ENCODE measurements at places on chromosomes 2 and 18.

GRCh38 chr2:127012868-127013267 lies 94.1 kb downstream of the BIN1 start:
- DNase-seq, result no peak

- no peak for DNase-seq
Observed at GRCh38 chr2:158928965-158929364, 39.5 kb upstream of the TANC1 start.

GRCh38 chr2:178005756-178006155 lies 66.8 kb downstream of the PDE11A start:
- no peak for DNase-seq

DNA sequence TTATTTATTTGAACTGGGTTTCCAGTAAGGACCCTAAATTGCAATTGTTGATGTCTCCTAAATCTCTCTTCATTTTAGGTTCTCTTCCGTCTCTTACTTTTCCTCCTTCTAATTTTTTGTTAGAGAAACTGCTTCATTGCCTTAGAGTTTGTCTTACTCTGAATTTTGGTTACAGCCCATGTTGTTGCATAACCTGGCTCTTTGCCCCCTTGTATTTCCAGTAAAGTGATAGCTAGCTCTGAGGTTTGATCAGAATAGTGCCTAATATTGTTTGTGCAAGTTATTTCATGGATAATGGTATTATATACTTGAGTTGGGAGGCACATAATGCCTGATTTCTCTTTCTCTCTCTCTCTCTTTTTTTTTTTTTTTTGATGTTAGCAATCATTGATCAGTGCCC lies 71.8 kb downstream of the MGAT5 start:
- no peak for DNase-seq

DNA sequence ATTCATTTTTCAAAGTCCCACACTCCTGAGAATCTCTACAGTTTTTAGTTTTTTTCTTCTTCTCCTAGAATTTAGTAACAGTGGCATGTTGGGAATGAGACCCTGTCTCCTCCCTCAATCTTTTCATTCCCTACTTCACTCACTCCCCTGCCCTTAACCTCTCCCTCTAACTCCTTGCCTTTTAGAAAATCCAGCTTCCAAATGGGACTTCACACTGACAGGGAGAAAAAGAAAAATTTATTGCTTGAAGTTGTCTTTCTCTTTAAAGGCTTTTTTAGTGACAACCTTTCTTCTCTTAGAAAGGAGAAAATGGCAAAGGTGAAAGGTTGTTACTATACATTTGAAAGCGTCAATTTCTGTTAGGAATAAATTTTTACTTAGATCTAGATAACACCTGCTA lies 359.2 kb downstream of the CDH7 start:
- DNase-seq, result no peak

GRCh38 chr2:61249521-61250071 lies 87.6 kb downstream of the C2orf74 start:
- no peak for DNase-seq

DNA sequence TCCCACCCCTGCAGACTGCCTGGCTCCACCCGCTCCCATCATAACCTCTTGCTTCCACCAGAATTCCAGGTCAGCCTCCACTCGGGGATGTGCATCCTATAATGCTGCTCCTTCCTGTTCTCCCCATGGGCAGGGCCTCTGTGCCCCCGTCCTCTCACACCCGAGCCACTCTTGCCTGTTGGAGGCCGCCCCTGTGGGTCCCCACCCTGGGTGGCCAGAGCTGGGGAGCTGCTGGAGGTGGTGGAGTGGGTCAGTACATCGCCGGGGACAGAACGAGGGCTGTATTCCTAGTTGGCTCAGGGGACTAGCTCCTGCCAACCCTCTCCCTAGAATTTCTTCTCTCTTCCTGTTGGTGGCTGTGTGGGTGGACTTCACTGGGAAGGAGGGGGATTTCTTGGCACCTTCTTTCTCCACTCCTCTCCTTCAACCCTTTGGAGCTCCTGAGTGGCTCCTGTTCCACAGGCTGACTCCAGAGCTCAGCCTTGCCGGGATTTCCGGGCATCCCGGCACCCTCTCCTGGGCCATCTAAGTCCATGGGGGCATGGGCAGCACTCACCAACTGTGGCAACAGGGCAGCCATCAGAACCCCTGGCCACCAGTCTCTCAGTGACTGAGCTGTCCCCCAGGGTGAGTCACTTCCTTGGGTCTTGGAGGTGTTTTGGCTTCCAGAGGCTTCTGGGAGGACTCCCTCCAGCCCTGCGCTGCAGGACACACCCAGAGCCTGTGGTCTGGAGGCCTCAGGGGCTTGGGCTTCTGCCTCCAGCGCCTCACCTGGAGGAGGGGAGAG lies 88.2 kb upstream of the MCFD2 start:
- no peak for DNase-seq

- peak; percentile 31 for DNase-seq
Observed at GRCh38 chr2:96509114-96509846, 4.1 kb upstream of the NEURL3 start.

- no peak for DNase-seq
Observed at GRCh38 chr18:12640881-12641200, 17.1 kb downstream of the SPIRE1 start.

GRCh38 chr2:428591-428990 lies 140.7 kb upstream of the ALKAL2 start:
- DNase-seq, result no peak

- DNase-seq, result no peak
Observed at GRCh38 chr2:130354139-130354428, 1.8 kb upstream of the PTPN18 start.

- no peak for DNase-seq
Observed at GRCh38 chr2:217729421-217730053, 273.3 kb downstream of the TNS1 start.

DNA sequence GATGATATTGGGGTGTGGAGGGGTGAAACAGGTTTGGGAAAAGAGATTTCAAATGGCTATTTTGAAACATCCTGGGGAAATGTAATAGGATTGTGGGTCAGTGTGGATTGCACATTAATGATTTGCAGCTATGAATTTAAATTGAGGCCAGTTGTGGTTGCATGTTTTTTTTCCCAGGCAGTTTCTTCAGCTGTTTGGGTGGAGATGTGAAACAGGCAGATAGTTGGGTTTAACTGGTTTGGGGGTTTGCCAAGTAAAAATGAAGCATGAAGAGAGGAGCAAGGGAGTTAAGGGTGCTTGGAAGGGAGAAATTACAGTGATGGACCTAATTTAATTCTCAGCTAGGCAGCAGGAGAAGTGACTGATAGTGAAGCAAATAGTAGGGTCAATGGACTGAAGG lies 16.8 kb downstream of the GPD2 start:
- DNase-seq, result no peak

DNA sequence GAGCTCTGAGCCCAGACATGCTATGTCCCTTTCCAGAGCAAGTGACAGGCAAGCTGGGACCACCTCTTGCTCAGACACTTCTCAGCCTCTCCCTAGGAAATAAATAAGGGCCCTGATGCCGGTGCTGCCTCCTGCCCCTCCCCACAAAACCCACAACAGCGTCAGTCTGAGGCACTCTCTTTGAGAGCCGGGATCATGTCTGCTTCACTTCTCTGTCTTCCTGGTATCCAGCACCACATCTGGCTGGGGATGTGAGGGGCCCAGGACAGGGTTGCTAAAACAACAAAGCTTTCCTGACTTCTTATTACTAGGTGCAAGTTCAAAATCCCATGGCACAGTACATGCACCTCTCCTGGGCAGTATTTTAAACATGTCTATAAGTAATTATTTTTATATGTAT lies 103.9 kb upstream of the GLI2 start:
- DNase-seq, result no peak

GRCh38 chr2:196696423-196697079 lies 57.0 kb downstream of the CCDC150 start:
- DNase-seq, result no peak

DNA sequence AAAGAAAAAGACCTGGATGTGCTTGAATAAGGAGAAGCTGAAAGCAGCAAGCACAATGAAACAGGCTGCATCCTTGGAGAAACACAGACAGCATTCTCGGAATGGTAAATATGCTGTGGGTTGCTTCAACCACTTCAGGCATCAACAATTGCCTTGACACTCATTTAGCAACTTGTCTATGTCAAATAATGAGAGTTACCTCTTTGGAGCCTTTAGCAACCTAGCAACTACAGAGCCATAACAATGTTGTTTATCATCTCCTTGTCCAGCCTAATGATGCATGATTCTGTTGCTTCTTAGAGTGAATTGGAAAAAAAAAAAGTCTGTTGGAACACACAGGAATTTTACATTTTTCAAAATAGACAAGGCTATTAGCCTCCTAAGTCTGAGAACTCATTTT lies 410.6 kb downstream of the PIK3C3 start:
- no peak for DNase-seq

- no peak for DNase-seq
Observed at GRCh38 chr2:202127687-202128331, 54.8 kb downstream of the KIAA2012 start.

- DNase-seq, result no peak
Observed at GRCh38 chr18:3328532-3328931, 66.6 kb downstream of the MYL12B start.

DNA sequence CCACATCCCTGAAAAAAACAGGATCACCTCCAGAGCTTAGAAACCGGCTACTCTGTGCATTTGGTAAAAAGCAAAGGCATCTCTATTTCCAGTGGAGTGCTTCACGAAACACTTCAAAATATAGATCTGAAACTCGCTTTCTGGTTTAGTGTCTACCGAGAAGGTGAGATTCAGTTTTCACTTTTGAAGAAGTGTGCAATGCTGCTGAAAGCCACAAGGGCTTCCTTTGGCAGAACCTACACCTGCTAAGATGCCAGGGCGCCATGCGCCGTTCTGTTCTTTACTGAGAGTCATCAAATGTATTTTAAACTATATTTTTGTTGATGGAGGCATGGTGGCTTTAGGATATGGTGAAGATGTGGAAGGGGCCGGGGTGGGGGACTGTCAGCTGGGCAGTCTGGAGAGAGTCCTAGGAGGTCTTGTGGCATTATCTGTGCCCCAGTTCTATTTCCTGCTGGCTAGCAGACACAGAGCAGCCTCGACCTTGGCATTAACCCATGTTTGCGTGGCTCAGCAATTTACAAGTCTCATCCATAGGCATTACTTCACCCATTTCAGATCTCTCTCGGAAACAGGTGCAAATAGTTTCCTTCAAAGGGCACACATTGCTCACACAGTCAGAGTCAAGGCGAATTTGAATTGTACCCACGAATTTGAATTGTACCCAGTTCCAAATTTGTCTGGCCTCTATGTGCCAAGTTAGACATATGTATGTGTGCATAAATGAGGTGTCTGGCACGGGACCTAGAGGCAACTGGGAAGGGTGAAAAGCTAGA lies 46.7 kb upstream of the KCNF1 start:
- no peak for DNase-seq

DNA sequence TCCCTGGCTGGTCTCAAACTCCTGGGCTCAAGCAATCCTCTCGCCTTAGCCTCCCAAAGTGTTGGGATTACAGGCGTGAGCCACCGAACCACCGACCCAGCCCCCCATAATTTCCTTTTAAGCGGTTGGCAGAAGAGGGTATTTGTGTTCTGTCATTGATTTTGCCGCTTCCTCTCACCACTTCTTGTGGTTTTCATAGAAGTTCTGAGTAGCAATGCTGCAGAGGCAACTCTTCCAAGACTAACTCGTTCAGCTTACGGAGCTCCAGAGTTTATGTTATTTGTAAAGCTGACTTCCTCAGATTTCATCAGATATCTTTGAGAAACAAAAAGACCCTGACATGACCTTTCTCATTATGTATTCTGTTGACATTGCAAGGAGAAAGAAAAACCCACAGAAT lies 261.4 kb upstream of the KCNJ3 start:
- DNase-seq, result no peak

DNA sequence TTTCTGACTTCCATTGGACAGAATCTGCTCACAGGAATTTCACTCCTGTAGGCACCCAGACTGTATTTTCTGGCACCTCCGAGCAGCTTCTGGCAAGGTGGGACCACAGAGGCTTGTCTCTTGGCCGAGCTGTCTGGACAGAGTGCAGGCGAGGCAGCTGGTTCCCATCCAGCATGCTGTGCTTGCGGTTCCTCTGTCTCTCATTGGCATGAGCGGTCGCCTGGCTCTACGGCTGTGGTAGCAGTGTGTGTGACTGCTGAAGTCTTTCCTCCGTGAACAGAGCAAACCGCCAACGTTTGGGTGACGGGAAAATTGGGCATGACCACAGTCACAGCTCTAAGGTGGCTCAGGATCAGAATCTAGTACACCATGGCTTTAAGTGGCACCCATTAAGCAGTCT lies 411.7 kb upstream of the NETO1 start:
- DNase-seq, result no peak

DNA sequence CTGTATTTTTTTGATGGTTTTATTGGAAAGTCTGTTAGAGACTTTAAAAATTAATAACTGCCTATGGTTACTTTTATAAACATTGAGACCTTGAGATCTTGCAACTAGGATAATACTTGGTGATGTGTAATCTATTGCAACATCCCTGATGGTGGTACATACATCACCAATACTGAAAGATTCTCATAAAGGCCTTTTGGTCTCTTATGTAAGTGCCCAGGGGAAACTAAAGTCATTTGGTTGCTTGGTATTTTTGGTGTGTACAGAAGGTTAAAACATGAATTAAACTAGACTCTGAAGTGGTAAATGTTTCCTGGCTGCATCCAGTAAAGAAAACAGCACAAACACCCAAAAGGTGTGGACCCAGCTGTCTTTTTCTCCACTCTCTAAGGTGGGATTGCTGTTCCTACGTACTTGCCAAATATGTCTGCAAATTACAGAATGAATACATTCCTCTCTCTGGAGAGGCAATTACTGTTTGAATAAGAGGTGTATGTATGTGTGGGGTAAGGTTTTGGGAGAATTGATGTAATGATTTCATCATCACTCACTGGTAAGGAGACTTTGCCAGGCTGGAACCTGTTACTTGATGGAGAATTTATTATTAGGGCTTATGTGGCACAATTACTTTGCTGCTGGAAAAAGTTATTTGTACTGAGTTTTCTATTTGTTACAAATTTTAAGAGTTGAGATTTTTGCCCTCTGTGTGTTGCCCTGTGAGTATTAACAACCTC lies 3.6 kb downstream of the B3GNT2 start:
- DNase-seq, result no peak

GRCh38 chr18:24051031-24051947 lies 36.7 kb downstream of the TTC39C start:
- no peak for DNase-seq

GRCh38 chr18:62566199-62566598 lies 43.4 kb downstream of the ZCCHC2 start:
- no peak for DNase-seq

DNA sequence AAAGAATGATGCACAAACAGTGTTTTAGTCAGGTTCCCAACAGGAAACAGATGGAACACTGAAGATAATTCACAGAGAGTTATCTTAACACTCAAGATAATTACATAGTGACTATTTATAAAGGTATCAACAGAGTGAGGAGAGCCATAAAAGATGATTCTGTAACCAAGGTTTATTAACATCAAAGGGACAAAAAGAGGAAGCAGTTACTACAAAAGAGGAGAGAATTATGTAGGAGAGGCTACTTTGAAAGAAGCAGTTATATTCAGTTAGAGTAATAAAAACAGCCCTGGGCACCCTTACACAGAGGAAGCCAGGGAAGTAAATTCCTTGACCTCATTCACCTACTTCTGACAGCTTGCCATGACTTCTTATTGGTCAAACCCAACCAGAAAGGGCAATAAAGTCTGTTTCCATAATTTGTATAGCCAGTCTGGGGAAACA lies 326.5 kb upstream of the SLC39A10 start:
- DNase-seq, result no peak

All from activated CD4-positive, alpha-beta T cell treated with anti-CD3 and anti-CD28 coated beads for 1 hour (primary cell).